ENCODE measurements at places on chromosomes 6 and 20.

- no peak for DNase-seq
Observed at GRCh38 chr6:105021399-105021798, 64.5 kb downstream of the LIN28B start.

DNA sequence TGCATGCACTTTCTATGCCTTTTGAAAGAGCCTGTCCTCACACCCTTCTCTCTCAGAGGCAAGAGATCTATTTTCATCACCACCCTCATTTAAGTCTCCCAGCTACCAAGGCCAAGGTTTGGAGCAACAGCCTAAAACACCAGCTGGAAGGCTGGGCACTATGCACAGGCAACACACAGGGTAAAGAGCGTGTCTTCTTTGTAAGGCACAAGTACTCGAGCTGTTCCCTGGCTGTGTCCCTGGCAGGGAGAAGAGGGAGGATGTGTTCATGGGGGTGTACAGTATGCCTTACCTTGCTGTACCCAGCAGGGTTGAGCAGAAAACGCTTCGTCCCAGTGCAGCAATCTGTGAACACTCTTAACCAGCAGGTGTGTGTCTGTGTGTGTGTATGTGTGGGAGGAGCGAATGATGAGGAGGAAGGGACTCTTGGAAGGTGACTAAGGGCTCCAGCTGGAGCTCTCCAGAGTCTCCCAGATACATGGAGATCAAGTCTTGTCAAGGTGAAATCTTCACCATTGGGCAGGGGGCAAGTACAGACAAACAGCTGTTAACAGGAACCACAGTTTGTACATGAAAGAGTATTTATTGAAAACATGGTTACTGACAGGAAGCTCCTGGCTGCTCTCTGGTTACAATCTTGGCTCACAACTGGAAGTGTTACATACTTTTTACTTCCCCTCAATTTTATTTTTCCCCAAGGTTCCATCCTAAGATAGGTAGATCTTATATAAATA, 40.8 kb downstream of the ELMO2 start:
- DNase-seq = no peak

- no peak for DNase-seq
Observed at GRCh38 chr6:121442576-121442975, 7.1 kb downstream of the GJA1 start.

GRCh38 chr6:119467488-119468081, 118.0 kb upstream of the MAN1A1 start:
- no peak for DNase-seq

DNA sequence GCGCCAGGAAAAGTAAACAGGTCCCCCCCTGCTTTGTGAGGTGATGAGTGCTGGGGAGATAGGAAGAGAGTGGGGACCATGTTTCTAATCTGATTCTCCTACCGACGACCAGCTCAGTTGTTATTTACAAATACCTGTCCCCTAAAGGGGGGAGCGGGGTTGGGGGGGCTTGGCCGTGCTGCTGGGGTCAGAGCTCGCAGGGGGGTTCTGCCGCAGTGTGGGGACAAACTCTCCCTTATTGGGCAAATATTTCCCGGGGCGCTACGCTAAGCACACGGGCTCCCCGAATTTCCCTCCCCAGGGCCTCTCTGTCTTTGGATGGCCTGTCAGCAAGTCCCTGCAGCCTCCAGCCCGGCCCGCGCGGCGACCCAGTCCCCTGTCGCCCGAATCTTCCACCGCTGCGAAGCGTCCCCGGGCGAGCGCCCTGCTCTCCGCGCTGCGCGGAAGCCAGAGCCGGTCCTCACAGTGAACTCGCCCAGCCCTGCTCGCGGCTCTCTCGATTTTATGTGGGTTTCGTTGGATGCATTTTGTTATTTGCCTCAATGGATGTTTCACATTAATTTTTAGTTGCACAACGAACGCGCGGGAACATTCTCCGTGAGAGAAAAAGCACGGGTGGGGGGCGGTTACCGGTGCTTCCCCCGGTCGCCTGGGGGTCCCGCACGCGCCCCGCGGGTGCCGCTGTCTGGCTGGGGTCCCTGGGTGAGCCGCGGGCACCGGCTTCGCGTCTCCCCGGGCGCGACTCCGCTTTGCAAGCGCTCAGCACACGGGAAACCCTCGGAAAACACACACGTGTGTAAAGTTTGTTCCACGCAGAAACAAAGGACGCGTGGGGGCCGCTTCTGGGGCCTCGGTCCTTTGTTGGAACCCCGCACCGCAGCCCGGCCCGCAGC, 1.5 kb upstream of the STX16 start:
- DNase-seq = no peak

DNA sequence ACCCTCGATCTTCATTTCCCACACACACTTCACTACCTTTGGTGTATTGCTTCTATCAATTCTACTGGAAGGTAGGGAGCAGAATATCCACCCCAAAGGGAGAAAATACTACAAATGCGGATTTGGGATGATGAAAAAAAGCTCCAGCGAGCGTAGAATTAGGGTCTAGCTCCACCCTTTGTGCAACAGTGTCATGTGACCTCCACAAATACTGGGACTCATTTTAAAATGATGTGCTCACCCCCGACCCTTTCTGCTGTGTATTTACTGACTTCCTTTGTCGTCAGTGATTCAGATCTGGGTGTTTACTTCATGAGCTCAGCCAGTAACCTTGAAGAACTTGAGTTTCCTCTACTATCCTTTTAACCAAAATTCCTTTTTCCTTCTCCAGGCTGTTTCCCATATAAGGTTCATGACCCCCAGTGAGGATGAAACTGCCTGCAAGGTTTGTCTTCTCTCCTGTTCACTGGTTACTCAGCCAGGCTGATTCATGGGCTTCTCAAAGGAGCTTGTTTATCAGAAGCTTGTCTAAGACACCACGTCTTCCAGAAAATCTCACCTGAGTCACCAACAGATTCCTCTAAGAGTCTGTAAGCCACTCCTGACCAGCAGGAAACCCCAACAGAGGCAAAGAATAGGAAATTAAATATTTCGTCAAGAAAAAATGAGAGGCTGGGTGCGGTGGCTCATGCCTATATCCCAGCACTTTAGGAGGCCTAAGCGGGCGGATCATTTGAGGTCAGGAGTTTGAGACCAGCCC, 39.6 kb upstream of the PAX1 start:
- DNase-seq = no peak

GRCh38 chr6:31763619-31763940, 1.1 kb downstream of the SAPCD1 start:
- no peak for DNase-seq

GRCh38 chr6:167107787-167108186, 15.1 kb upstream of the CCR6 start:
- no peak for DNase-seq

GRCh38 chr6:36682328-36683144, 4.0 kb downstream of the CDKN1A start:
- no peak for DNase-seq

GRCh38 chr6:35470663-35471120, 2.5 kb downstream of the RPL10A start:
- no peak for DNase-seq

- DNase-seq = no peak
Observed at GRCh38 chr20:53364646-53365045, 229.0 kb downstream of the ZNF217 start.

GRCh38 chr6:105786890-105787655, 299.1 kb upstream of the PRDM1 start:
- DNase-seq = peak; percentile 33

- DNase-seq = no peak
Observed at GRCh38 chr6:13172291-13172690, 156.0 kb downstream of the TBC1D7 start.

GRCh38 chr20:20273286-20273685, 94.6 kb upstream of the INSM1 start:
- DNase-seq = no peak

- DNase-seq = no peak
Observed at GRCh38 chr6:30487926-30488325, 1.4 kb upstream of the HLA-E start.

DNA sequence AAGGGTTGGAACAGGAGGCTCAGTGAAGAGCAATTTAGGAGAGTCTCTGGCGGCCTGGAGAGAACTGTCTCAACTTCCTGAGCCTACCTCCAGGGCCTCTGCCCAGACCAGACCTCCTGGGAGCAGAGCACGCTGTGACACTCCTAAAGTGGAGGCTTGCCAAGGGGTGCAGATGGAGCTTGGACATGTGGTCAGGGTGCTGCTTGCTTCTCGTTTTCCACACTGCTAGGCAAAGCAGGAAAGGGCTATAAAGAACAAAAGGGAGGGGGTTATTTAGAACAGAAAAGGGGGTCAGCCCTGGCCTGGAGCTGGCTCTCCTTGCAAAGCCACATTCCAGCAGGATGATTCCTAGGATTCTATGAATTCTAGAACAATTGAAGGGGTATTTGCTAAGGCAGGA, 145.7 kb upstream of the GGTLC1 start:
- DNase-seq = no peak

GRCh38 chr6:79430913-79431536, 106.2 kb downstream of the LCA5 start:
- DNase-seq = no peak

- no peak for DNase-seq
Observed at GRCh38 chr6:79208816-79209215, 25.7 kb downstream of the HMGN3 start.

DNA sequence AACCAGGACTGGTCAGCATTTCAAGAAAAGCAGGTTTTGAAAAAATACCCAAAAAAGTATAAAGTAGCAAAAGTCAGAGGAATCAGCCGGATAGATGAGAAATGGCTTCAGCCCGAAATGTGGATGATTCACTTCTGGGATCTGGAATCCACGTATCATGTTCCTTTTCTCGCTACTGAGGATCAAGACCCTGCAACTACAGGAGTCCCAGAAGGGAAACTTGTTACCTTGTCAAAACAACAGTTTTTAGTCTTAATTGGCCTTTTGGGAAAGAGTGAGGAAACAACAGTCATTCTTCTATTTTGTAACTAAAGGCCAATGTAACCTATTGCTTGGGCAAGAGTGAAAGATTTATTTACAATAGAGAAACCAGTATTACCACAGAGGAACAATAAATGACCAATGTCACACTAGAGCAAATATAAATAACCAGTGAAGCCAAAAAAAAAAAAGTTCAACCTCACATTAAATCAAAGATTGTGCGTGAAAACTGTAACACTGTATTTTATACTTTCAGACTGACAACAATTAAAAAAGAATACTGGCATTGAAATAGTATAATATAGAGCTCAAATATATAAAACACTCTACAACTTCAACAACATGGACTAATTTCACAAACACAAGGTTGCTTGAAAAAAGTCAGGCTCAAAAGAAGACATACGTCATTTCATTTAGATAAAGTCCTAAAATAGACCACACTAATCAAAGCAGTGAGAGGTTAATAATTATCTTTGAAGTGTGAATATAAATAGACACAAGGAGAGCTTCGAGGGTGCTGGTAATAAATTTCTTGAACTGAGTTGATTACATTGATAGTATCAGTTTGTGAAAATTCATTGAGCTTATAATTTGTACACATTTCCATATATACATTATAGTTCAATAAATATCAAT, 116.2 kb downstream of the GFRAL start:
- no peak for DNase-seq

DNA sequence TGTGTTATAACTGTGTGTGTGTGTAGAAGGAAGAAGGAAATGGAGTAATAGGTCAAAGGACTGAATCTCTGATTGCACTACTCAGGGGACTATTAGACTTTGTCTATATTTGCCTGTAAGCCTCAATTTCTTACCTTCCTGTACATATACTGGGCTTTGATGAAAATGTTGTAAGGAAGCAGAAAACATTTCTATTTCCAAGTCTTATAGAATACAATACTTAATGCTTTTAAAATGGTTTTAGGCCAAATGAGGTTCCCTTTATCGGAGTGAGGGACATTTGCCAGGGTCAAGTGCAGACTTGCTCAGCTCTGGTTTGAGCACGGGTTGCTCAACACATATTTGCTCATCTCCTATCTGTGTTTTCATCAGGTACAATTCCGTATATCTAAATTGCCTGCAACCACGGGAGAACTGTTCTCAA, 28.3 kb downstream of the MEP1A start:
- no peak for DNase-seq

DNA sequence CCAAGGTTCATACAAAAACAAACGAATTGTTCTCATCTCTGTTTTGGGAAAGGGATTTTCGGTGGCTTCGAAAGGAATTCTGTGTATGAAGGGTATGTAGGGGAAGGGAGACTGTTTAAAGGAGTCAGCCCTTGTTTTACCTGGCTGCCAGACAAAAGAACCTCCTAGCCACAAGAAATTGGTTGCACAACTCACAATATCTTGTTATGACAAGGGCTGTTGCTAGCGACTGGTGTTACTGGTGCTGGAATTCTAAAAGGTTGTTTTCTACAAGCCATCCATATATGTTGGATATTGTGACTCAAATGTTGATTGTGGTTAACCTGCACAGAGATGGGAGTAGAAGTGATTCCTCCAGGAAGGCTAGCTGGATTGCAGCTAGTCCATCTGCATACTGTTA, 34.6 kb upstream of the CITED2 start:
- no peak for DNase-seq

DNA sequence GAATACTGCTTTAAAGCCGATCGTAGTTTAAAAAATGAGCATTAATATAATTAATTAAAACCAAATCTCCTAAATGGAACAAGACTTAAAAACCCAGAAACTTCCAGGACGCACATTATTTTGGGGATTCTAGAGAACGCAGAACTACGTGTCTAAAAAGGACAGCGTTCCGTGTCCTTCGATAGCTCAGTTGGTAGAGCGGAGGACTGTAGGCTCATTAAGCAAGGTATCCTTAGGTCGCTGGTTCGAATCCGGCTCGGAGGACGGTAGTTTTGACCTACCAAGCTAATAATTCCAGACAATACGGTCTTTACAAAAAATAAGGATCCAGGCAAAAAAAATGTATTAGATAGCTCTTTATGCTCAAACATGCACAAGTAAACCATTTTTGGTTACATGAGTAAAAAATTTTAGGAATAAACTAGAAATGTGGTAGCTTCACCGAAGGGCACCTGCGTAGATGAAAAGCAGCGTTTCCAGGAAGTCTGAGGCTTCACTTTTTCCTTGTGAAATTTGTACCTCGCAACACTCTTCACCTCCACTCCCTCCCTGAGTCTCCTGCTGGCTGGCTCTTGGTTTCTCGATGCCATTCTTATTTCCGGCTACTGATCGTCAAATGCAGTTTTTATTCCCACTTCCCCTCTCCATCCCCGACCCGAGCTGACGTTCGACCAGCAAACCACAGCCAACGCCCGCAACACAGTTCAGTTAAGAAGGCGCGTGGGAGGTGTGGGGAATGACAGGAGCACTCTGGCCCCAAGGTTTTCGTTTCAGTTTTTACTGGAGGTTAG, 19.6 kb upstream of the ABT1 start:
- DNase-seq = no peak

GRCh38 chr6:147063469-147064031, 140.7 kb upstream of the STXBP5 start:
- no peak for DNase-seq

GRCh38 chr6:12186528-12186927, 103.6 kb upstream of the EDN1 start:
- DNase-seq = no peak

Measured in GM18507 (cell line).